ENCODE measurements at places on chromosomes 16 and 17. TPM values are rescaled to one million over a fixed set of nuclear protein-coding genes. Genes with fewer than 3 reads are reported as not detected.

DNA sequence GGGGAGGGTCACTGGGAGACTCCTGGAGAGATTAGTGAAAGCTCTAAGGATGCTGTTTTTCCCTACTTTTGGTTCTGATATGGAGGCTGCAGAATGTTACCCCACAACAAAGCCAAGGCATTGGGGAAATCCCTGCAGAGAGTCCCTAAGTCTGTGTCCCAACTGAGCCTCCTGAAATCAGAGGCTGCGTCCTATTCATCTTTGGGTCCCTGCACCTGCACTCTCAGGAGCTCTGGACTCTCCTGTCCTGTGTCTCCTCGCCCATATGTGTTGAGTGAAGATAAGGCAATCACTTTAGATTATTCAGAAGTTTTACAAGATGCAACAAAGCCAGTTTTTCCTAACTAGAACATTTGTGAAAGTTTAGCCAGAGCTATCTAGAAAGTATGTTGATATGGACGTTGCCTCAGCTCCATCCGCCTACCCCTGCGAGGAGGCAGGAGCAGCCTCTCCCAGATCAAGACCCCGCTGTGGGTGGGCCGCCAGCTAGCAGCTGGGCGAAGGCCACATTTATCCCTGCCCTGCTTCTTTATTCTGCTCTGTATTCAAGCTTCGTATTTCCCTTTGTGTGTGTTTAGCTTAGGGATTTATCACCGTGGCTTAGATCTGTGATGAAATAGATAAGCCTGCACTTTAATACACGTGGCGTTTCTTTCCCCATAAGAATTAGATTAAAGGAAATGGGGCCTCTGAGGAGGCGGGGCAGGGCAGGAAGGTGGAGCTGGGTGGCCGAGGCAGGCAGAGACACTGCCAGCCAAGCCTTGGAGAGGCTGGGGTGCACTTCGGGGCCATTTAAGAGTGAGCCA is 37.4 kb downstream of the SHISA6 start:
- peaks cover 5% of the 10 kb centered on the region for H3K36me3 ChIP-seq
- H3K27me3 ChIP-seq = peaks cover 2% of the 10 kb centered on the region
- no peaks in the 10 kb centered on the region for H3K4me1 ChIP-seq
- H3K4me3 ChIP-seq = no peak overlapping the region

- H3K4me3 ChIP-seq = no peak overlapping the region
- DNase-seq = peak; percentile 81
- no peak overlapping the region for H3K27ac ChIP-seq
- H3K27me3 ChIP-seq = no peaks in the 10 kb centered on the region
- peaks cover 7% of the 10 kb centered on the region for H3K36me3 ChIP-seq
Observed at GRCh38 chr17:28763804-28764266, 20.0 kb downstream of the TRAF4 start.

SLX1B gene
- 67.3 TPM for total RNA-seq

SCN4A gene
- total RNA-seq = 1.9 TPM

ABCC3 gene
- not detected for total RNA-seq

GRCh38 chr16:3087243-3088235 is 11.6 kb downstream of the ZSCAN10 start:
- H3K27ac ChIP-seq = peak overlapping the region; percentile 95
- H3K4me3 ChIP-seq = peak overlapping the region; percentile 59
- peak; percentile 48 for DNase-seq
- H3K36me3 ChIP-seq = no peaks in the 10 kb centered on the region
- peaks cover 18% of the 10 kb centered on the region for H3K4me1 ChIP-seq
- no peaks in the 10 kb centered on the region for H3K27me3 ChIP-seq

TBC1D3K gene
- total RNA-seq = not detected

DNA sequence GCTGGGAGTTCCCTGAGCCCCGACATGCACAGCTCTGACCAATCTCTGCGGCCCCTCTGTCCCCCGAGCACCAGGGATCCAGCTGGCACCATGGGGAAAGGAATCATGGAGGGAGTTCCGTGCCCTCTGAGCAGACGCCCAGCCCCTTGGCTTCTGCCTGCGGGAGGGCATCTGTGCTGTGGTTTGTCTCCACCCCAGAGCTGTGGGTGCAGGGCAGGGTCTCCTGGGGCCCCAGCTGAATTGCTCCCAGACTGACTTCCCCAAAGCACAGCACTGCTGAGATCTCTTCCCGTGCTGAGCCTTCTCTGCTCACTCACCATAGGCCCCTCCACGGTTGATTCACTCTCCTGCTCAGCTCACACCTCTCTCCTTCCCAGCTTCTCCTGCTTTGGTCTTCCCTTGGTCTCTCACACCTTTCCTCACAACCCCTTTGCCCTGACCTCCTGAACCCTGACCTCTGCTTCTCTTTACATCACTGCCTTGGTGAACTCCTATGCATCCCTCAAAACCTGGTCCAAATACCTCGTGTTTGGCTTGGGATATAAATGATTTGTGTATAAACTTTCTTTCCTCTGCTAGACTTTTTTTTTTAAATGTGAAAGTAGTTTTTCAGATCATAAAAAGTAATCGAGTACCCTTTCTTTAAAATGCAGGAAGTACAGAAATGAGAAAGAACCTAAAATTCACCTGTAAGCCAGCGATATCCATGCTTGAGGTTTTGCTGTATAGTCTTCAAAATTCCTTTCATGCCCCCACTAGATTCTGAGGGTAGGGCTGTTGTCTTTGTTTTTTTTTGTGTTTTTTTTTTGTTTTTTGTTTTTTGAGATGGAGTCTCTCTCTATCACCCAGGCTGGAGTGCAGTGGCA is 265.3 kb downstream of the SEC14L1 start:
- DNase-seq = no peak
- no peaks in the 10 kb centered on the region for H3K36me3 ChIP-seq
- H3K27ac ChIP-seq = peak overlapping the region; percentile 96
- H3K27me3 ChIP-seq = no peaks in the 10 kb centered on the region
- no peak overlapping the region for H3K4me3 ChIP-seq
- H3K4me1 ChIP-seq = peaks cover 38% of the 10 kb centered on the region

- H3K4me3 ChIP-seq = no peak overlapping the region
- peaks cover 4% of the 10 kb centered on the region for H3K27me3 ChIP-seq
- no peaks in the 10 kb centered on the region for H3K36me3 ChIP-seq
- H3K27ac ChIP-seq = no peak overlapping the region
- H3K4me1 ChIP-seq = peaks cover 3% of the 10 kb centered on the region
- no peak for DNase-seq
Observed at GRCh38 chr17:47204722-47205418, 4.3 kb upstream of the MYL4 start.

DNA sequence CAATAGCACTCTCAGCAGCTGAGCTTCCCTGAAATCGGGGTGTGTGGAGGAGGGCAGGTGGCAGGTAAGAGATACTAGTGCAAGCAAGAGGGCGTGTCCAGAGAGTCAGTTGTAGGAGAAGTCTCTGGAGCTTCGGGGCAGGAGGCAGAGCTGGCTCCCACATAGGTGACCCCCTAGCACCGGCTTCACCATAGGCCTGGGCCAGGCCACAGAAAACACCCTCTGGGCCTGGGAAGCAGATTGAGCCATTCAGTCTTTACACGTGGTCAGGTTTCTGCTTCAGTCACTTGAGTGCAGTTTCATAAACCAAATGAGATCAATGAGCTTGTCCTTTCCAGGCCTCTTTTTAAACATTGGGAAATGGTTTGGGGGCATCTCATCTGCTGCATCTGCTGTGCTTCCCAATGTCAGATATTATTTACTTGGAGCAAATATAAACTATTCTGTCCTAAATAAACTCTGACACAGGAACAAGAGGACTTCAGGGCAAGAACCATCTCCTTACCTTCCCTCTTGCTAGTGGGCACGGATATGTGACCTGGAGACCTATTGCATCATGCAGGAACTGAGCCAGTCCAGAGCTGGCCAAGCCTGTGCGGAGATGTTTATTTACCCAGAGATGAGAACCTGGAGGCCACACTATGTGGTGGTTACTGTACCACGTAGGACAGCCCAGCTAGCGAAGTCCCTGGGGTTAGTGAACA is 16.1 kb downstream of the CCR7 start:
- H3K27me3 ChIP-seq = no peaks in the 10 kb centered on the region
- peaks cover 42% of the 10 kb centered on the region for H3K4me1 ChIP-seq
- H3K36me3 ChIP-seq = no peaks in the 10 kb centered on the region
- no peak overlapping the region for H3K4me3 ChIP-seq

GRCh38 chr17:18858567-18859245 is 775 bp downstream of the PRPSAP2 start:
- peak overlapping the region; percentile 92 for H3K27ac ChIP-seq
- peak overlapping the region; percentile 95 for H3K4me3 ChIP-seq
- no peaks in the 10 kb centered on the region for H3K36me3 ChIP-seq
- H3K4me1 ChIP-seq = peaks cover 46% of the 10 kb centered on the region
- no peaks in the 10 kb centered on the region for H3K27me3 ChIP-seq
- no peak for DNase-seq

BCL7C gene
- 38.4 TPM for total RNA-seq

GRCh38 chr17:44965481-44966234 is 2.4 kb downstream of the C1QL1 start:
- no peaks in the 10 kb centered on the region for H3K36me3 ChIP-seq
- no peak overlapping the region for H3K27ac ChIP-seq
- peaks cover 20% of the 10 kb centered on the region for H3K4me1 ChIP-seq

DNA sequence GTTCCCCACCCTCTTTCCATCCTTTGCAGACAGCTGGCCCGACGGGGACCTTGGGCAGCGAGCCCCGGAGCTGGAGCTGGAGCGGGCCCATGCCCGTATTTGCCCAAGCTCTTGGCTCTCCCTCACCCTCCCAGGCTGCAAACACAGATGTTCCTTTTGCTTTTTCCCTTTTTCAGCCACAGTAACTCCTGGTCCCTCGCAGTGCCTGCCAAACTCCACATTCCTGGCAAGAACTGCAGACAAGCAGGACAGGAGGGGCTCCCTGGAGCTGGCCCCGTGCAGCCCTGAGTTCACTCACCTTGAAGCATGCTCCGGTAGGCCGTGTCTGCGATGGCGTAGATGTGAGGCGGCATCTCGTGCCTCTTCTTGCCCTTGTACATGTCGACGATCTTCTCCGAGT is 33.9 kb downstream of the MYH11 start:
- no peaks in the 10 kb centered on the region for H3K36me3 ChIP-seq
- no peak overlapping the region for H3K27ac ChIP-seq
- H3K4me1 ChIP-seq = no peaks in the 10 kb centered on the region
- no peak overlapping the region for H3K4me3 ChIP-seq

AXIN1 gene
- total RNA-seq = 36.4 TPM

- no peaks in the 10 kb centered on the region for H3K27me3 ChIP-seq
- no peak overlapping the region for H3K27ac ChIP-seq
- H3K4me3 ChIP-seq = no peak overlapping the region
- no peaks in the 10 kb centered on the region for H3K36me3 ChIP-seq
- DNase-seq = no peak
Observed at GRCh38 chr16:56789360-56789759, 59.4 kb downstream of the NUP93 start.

KRT36 gene
- not detected for total RNA-seq

DNA sequence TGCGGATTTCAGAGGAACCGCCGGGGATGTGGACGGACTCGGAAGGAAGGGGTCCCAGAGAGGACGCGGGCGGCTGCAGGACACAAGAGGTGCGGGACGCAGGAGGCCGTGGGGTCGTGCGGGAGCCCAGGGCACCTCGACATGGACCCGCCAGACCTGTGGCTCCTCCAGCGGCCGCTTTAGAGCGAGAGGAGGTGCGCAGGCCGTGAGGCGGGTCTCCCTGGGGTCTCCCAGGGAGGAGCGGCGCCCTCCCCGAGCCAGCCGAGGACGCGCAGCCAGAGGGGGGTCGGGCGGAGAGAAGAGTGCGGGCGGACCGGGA is 6.8 kb upstream of the FLYWCH1 start:
- peak overlapping the region; percentile 97 for H3K4me3 ChIP-seq
- no peak for DNase-seq
- H3K36me3 ChIP-seq = peaks cover 3% of the 10 kb centered on the region
- peaks cover 9% of the 10 kb centered on the region for H3K27me3 ChIP-seq
- H3K27ac ChIP-seq = peak overlapping the region; percentile 98

GRCh38 chr16:11748404-11749254 is 6.0 kb upstream of the TXNDC11 start:
- H3K36me3 ChIP-seq = peaks cover 15% of the 10 kb centered on the region
- H3K4me1 ChIP-seq = peaks cover 7% of the 10 kb centered on the region
- DNase-seq = no peak
- H3K4me3 ChIP-seq = no peak overlapping the region

- no peak overlapping the region for H3K27ac ChIP-seq
- no peak for DNase-seq
- no peaks in the 10 kb centered on the region for H3K36me3 ChIP-seq
- H3K4me1 ChIP-seq = no peaks in the 10 kb centered on the region
- H3K27me3 ChIP-seq = no peaks in the 10 kb centered on the region
Observed at GRCh38 chr17:151004-151403, 13.6 kb downstream of the SCGB1C2 start.

PRMT7 gene
- 71.9 TPM for total RNA-seq

HSD3B7 gene
- 2.3 TPM for total RNA-seq

TP53TG3 gene
- not detected for total RNA-seq

- H3K4me1 ChIP-seq = no peaks in the 10 kb centered on the region
- peaks cover 74% of the 10 kb centered on the region for H3K27me3 ChIP-seq
- H3K36me3 ChIP-seq = no peaks in the 10 kb centered on the region
- no peak overlapping the region for H3K4me3 ChIP-seq
- DNase-seq = no peak
- H3K27ac ChIP-seq = no peak overlapping the region
Observed at GRCh38 chr17:79338604-79339003, 264.0 kb downstream of the ENGASE start.

DNA sequence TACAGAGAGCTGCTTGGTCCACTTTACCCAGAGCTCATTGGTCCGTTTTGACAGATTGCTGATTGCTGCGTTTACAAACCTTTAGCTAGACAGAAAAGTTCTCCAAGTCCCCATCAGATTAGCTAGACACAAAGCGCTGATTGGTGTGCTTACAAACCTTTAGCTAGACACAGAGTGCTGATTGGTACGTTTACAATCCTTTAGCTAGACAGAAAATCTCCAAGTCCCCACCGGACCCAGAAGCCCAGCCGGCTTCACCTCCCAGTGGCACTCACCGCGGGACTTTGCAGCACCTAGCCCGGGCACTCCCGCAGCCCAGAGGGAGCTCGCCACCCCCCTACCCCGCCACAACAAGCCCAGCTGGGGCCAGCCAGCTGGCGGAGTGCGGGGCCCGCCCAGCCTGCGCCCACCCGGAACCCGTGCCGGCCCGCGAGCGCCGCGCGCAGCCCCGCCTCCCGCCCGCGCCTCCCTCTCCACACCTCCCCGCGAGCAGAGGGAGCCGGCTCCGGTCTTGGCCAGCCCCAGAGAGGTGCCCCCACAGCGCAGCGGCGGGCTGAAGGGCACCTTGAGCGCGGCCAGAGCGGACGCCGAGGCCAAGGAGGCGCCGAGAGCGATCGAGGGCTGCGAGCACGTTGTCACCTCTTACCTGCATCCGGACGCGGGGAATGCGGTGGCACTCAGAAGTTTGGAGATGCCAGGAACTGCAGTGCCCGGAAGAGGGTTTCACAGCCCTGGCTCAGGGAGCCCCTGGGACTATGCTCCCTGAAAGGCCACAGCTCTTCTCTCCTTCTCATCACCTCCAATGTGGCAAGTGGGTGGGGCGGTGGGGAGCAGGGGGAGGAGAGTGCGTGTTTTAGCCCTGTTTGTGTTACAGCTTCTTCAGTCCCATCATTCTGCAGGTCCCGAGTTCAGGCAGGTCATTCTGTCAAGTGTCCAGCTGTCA is 1504.5 kb downstream of the CDH11 start:
- no peak for DNase-seq
- H3K36me3 ChIP-seq = peaks cover 3% of the 10 kb centered on the region
- no peak overlapping the region for H3K4me3 ChIP-seq
